ENCODE measurements at places on chromosomes 16 and 17.

DNA sequence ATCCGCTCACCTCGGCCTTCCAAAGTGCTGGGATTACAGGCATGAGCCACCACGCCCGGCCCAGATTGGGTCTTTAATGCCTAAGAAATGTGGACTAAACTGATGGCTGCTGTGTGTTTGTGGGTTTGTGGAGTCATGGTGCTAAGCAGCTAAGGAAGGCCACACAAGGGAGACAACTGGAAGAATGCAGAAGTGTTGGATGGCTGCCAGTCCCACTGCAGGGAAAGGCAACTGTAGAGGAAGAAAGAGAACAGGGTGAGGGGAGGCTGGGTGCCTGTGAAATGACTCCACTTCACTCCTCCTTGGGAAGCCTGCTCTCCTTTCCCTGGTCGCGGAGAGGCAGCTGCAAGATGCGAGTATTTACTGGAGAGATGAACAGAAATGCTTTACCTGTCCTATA lies 23.5 kb upstream of the SIAH1 start:
- no peak for DNase-seq

DNA sequence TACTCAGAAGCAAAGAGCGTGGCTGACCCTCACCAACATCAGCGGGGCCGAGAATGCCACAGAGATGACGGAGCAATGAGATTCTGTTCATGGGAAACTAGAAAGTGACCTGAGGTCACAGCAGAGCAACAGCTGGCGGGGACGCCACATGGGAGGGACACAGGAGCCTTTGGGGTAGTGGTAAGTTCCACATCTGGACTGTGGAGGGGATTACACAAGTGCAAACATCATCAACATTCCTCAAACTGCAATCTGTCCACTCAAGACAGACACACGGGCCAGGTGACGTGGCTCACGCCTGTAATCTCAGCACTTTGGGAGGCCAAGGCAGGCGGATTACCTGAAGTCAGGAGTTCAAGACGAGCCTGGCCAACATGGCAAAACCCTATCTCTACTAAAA lies 11.2 kb downstream of the HAGH start:
- no peak for DNase-seq

GRCh38 chr17:39549747-39550573 lies 57.8 kb downstream of the NEUROD2 start:
- DNase-seq, result no peak

DNA sequence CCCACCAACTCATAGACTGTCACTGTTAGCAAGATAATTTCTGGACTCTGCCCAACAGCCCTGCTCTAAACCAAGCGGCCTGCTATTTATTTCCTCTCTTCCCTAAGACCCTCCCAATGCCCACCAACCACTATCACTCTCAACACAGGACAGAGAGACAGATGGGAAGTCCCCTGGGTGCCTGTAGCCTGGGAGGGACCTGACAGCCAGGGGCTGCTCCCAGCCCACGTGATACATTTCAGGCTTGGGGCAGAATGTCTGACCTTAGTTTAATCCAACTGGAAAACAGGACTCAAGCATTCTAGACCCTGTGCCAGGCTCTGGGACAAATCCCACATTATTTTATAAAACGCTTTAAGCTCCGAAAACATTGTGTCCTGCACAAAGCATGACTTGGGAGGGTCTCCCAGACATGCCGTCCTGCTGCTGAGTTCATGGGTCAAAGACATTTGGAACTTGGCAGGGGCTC lies 23.6 kb downstream of the XYLT1 start:
- DNase-seq, result no peak

- no peak for DNase-seq
These were observed 29.4 kb downstream of the TBCD start for GRCh38 chr17:82780971-82781893.

GRCh38 chr17:71117466-71117865 lies 948.1 kb downstream of the KCNJ2 start:
- no peak for DNase-seq

DNA sequence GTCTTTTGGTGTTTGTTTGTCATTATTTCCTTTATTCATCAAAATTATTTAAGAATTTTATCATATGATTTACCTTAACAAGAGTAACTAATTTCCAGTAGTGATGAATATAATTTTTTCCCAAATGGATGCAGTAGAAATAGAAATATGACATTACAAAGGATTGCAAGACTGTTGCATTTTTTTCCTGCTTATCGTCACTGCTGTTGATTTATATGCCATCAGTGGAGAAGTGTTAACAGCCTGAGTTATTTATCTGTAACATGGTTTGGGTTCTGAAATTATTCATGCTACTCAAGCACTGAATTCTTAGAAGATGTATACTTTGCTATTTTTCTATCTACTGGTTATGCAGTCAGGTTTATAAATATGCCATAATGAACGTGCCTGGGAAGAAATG lies 68.6 kb downstream of the TMEM100 start:
- no peak for DNase-seq

GRCh38 chr17:44084131-44084538 lies 13.6 kb downstream of the G6PC3 start:
- no peak for DNase-seq

- no peak for DNase-seq
These were observed 6.6 kb downstream of the DEF8 start for GRCh38 chr16:89955001-89955685.

- DNase-seq, result no peak
These were observed 41.6 kb downstream of the MARF1 start for GRCh38 chr16:15601212-15601879.

- no peak for DNase-seq
These were observed 243.4 kb upstream of the PMFBP1 start for GRCh38 chr16:72415379-72415778.

- DNase-seq, result no peak
These were observed 52.6 kb downstream of the RAB11FIP4 start for GRCh38 chr17:31444026-31444425.

- no peak for DNase-seq
These were observed 14.9 kb upstream of the KCNJ12 start for GRCh38 chr17:21361020-21361809.

DNA sequence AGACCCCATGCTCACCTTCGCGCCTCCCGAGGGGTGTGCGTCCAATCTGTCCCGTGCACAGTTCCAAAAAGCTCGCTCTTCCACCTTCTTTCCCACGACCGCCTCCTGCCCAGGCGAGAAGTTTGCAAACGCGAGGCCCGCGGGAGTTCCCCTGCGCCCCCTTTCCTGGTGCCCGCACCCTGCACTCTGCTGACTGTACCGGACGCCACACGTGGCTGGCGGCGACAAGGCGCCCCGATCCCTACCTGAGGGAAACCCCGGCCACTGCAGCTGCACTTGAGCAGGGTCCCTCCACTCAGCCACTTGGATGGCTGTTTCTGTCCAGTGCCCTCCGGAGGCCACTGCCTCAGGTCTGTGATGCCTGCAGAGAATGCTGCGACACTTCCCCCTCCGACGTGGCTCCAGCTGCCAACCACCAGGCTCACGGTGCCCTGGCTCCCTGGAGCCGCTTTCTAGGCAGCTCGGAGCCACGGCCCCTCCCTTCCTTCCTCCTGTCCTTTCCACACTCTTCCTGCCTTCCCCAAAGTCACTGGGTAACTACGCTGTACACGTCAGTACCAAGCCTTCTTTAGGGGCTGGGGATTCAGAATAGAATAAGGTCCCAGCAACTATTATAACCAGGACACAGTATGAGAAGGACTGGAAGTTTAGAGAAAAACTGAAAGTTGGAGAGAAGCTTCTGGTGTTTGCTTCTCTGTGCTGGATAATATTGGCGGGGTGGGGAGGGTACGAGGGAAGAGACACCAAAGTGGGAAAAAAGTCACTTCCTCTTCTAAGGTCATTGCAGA lies at the start of gene MLKL:
Gene MLKL (minus strand): TSS at position 425 of the 788 bp plus-strand sequence. CDS start 5,105 bp downstream, outside the sequence.
- peak; percentile 36 for DNase-seq

- no peak for DNase-seq
These were observed 18.1 kb downstream of the USP36 start for GRCh38 chr17:78822552-78822951.

DNA sequence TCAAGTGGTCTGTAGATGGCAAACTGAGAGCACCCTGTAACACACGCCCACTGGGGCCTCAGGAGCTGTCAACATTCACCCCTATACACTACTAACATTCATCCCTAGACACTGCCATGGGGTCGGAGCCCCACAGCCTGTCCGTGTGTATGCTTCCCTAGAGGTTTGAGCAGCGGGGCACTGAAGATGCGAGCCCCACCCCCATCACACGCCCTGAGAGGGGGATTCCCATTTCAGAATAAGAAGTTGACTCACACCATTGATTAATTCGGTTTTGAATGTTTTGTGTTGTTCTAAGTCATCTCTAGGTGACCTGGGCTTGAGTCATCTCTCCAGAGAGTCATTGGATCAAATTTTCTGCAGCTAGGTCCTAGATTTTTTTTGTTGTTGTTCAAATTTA lies 37.3 kb upstream of the MMD start:
- DNase-seq, result peak; percentile 33

GRCh38 chr16:61547626-61548025 lies 488.6 kb downstream of the CDH8 start:
- peak; percentile 5 for DNase-seq

DNA sequence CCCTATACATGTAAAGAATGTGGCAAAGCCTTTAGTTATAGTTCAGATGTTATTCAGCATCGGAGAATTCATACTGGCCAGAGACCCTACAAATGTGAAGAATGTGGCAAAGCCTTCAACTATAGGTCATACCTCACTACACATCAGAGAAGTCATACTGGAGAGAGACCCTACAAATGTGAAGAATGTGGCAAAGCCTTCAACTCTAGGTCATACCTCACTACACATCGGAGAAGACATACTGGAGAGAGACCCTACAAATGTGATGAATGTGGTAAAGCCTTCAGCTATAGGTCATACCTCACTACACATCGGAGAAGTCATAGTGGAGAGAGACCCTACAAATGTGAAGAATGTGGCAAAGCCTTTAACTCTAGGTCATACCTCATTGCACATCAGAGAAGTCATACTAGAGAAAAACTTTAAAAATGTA lies 42.5 kb downstream of the ZNF267 start:
- DNase-seq, result no peak

GRCh38 chr17:38748149-38748891 lies at the start of gene PCGF2:
PCGF2 (minus strand) TSS chr17:38748336; CDS start chr17:38740402, 7,934 bp downstream.
- no peak for DNase-seq

GRCh38 chr17:32783602-32784001 lies 93.3 kb downstream of the MYO1D start:
- DNase-seq, result no peak

GRCh38 chr16:79247386-79247785 lies 353.2 kb downstream of the MAF start:
- DNase-seq, result no peak

GRCh38 chr16:77896415-77897128 lies 108.2 kb downstream of the VAT1L start:
- DNase-seq, result no peak

- no peak for DNase-seq
These were observed at the start of gene CRHR1 for GRCh38 chr17:45784293-45784740. CRHR1 (plus strand) TSS chr17:45784320; CDS start chr17:45784545, 225 bp downstream.

GRCh38 chr17:75242461-75243042 lies 18.9 kb downstream of the GGA3 start:
- DNase-seq, result no peak

- no peak for DNase-seq
These were observed 180.7 kb upstream of the CACNG5 start for GRCh38 chr17:66654106-66654740.

GRCh38 chr17:179781-180380 lies 1.6 kb downstream of the DOC2B start:
- DNase-seq, result no peak

DNA sequence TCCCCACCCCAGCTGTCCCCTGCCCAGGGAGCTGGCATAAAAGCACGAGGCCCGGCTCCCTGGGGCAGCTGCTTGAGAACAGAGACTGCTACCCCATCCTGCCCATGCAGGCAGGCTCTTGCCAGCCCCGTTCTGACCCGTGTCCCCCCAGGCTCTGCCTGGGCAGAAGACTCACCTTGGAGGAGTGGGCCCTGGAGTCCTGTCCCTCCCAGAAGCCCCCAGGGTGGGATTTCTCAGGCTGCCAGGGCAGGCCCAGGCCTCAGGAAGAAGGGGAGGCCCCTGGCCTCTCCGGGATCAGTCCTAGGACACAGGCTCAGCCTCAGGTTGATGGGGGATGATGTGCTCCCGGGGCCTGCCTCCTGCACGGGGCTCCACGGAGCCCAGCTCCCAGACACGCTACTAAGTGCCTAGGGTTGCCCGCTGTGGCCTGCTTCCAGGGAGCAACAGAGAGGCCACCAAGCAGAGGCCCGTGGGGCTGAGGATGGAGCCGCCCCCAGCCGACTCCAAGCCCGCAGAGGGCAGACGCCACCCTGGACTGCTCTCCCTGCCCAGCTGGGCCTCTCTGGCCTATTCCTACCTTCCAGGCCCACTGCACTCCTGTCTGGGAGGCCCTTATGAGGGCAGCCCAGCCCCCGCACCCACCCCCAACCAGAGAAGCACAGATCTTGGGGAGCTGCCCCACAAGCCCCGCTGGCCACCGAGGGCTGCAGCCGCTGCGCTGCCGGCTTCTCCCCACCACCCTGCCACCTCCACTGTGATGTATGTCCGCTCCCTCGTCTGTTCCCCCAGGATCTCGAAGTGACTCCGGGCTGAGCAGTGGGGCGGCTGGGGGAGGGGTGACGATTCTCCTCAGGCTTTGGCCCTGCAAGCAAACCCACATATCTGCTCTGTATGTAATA lies 1.7 kb downstream of the NME3 start:
- no peak for DNase-seq

- no peak for DNase-seq
These were observed 147.9 kb downstream of the STXBP4 start for GRCh38 chr17:55116440-55116914.

DNA sequence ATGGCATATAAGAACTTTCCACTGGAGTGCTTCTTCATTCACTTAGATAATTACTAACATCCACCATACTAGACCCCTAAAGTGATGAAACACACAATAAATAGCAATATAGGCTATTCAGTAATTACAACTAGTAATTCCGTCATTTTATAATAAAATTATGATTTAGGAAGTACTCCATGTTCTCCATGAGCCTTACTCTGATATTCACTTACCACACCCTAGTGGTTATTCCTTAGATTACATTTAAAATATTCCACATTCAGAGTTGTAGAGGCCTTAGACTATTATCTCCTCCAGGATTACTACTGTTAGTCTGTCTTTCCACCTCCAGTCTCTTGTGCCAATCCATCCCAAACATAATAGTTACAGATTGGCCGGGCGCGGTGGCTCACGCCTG lies 62.4 kb downstream of the STH start:
- no peak for DNase-seq

DNA sequence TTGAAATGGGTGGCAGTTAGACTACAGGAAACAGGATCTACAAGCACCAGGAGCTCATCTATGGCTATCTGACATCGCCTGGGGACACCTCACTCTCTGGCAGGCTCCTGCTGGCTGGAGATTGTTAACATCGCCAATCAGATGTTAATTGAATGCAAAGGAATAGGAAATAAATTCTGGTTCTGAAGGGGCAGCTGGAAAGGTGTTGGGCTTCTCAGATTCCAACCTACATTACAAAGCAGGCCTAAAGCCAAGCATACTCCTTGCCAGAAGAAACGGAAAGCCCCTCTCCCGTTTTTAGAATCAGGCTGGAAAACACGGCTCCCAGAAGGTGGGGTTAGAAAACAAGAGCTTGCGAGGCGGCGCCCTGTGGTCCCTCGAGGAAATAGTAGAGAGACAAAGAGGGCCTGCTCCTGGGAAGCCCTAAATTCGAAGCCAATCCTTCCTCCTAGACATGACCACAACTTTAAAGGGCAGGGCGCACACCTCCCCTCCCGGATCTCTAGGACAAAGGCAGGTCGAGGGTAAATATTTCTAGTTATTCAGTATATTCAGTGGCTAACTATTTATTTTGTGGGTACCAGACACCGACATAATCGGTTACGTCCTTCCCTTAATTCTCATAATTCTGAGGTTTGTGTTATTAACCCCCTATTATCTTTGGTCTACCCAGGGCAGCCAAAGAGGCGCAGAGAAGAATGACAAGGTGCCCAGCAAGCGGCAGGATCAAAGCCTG lies 763 bp upstream of the TOM1L1 start:
- DNase-seq, result no peak
